Effector memory CD4-positive, alpha-beta T cell (primary cell): ENCODE measurements at places on chromosomes 4 and X.

- no peak for DNase-seq
These were observed 53.0 kb upstream of the DAPP1 start for GRCh38 chr4:99763635-99764101.

DNA sequence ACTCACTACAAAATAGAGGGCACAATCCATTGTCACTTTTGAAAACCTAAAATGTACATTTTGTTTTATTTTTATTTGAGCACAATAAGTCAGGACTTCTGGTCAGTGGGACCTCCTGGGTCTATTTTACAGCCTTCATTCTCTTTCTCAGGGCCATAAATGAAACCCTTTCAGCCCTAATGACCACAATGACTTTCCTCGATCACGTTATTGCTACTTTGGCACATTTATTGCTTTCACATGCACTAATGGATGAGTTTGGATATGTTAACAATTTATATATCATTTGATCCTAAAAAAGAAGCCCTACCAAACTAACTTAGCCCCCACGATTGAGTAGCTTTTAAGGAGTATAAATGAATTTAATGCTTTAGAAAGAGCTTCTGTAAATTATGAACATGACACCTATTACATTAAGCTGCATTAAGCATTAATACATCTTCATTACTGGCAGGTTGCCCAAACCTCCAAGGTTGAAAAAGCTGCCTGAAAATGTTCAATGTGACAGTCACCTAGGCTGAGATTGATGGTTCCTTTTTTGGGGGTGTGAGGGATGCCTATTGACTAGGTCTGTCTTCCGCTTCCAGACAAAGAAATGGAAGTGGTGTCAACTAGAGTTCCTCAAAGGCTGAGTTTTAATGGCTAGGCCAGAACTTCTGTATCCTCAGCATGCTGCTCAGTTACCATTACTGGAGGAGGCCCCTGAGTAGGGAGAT is 296.4 kb downstream of the GPAT3 start:
- DNase-seq, result no peak

- no peak for DNase-seq
These were observed 59.9 kb downstream of the PROM1 start for GRCh38 chr4:16023776-16024408.

DNA sequence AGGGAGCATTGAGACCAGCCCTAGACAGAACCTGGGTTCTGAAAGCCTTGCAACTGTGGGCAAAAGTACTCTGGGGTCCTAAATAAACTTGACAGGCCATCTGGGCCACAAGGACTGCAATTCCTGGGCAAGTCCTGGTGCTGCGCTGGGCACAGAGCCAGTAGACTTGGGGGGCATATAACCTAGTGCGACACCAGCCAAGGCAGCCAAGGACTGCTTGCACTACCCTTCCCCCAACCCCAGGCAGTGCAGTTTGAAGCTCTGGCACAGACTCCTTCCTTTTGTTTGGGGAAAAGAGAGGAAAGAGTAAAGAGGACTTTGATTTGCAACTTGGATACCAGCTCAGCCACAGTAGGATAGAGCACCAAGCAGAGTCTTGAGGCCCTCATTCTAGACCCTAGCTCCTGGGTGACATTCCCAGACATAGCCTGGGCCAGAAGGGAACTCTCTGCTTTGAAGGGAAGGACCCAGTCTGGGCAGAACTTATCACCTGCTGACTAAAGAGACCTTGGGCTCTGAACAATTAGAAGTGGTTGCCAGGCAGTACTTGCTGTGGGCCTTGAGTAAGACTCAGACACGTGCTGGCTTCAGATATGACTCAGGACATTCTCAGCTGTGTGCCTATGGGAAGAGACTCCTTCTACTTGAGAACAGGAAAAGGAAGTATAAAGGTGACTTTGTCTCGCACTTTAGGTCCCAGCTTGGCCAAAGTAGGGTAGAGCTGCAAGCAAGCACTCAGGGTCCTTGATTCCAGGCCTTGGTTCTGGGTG is 522.8 kb downstream of the GLUD2 start:
- DNase-seq, result no peak

DNA sequence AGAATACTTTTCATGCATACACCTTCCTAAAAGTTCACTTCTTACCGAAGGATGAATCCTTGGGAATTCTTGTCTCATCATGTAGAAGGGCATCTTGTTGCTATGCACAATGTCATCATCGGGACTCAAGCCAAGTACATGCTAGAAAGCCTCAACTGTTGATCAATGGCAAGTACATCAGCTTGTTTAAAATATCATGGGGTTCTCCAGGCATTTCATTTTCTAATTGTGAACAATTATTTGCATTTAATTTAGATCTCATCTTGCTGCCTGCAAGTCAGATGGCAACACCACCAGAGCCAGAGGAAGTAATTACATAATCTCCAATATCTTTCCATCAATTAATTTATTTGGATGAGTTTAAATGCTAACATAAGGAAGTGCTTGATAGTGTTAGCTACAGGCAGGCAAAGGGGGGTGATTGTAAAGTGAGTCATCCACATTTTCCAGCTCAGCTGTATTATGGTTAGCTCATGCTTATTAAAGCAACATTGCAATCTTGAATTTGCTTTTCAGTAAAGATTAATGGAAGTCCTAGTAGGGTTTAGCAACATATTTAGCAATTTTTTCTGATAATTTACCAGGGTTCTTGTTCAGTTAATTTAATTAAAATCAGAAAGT is 356.5 kb downstream of the CBLL2 start:
- no peak for DNase-seq
